Panc1 (cell line): ENCODE measurements at places on chromosomes 1 and 21. TPM values are rescaled to one million over a fixed set of nuclear protein-coding genes. Genes with fewer than 3 reads are reported as not detected.

Gene SPRR1A
- not detected for total RNA-seq

Gene PCP4L1
- total RNA-seq = not detected

Gene CDK11B
- total RNA-seq = 36.5 TPM

Gene CCDC190
- total RNA-seq = not detected

DNA sequence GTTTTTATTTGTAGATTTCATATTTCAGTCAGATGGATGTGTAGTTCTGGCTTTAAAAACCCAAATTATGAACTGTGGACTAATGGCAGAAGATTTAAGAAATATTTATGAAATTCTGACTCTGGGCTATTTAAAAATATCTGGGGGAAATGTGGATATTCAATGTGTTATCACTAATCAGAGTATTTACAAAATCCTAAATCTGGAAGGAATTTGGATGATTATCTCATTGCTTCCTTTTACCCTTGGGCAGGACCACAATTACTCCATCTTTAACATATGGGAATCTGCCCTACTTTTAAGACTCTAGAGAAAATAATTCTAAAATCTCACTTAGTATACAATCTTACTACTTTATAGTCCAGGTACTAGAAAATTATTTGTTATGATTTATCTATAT is 203.2 kb downstream of the PDE4B start:
- H3K27ac ChIP-seq = no peak overlapping the region
- H3K4me3 ChIP-seq = no peak overlapping the region
- H3K36me3 ChIP-seq = no peaks in the 10 kb centered on the region
- H3K4me1 ChIP-seq = no peaks in the 10 kb centered on the region
- H3K27me3 ChIP-seq = no peaks in the 10 kb centered on the region

- no peaks in the 10 kb centered on the region for H3K36me3 ChIP-seq
- no peaks in the 10 kb centered on the region for H3K27me3 ChIP-seq
- no peak for DNase-seq
- H3K4me1 ChIP-seq = no peaks in the 10 kb centered on the region; the same call in 1 of the 2 replicates
Observed at GRCh38 chr1:2324553-2325366, 66.6 kb downstream of the MORN1 start.

GRCh38 chr1:208117826-208118225 is 126.4 kb downstream of the PLXNA2 start:
- no peak overlapping the region for H3K4me3 ChIP-seq
- DNase-seq = no peak
- H3K27me3 ChIP-seq = no peaks in the 10 kb centered on the region; the same call in 1 of the 2 replicates
- no peak overlapping the region for H3K27ac ChIP-seq
- no peaks in the 10 kb centered on the region for H3K36me3 ChIP-seq

- no peak overlapping the region for H3K4me3 ChIP-seq
- no peaks in the 10 kb centered on the region for H3K4me1 ChIP-seq
- no peaks in the 10 kb centered on the region; the same call in 1 of the 2 replicates for H3K27me3 ChIP-seq
- H3K27ac ChIP-seq = no peak overlapping the region
- H3K36me3 ChIP-seq = no peaks in the 10 kb centered on the region
Observed at GRCh38 chr1:37162059-37162458, 127.7 kb upstream of the GRIK3 start.

DNA sequence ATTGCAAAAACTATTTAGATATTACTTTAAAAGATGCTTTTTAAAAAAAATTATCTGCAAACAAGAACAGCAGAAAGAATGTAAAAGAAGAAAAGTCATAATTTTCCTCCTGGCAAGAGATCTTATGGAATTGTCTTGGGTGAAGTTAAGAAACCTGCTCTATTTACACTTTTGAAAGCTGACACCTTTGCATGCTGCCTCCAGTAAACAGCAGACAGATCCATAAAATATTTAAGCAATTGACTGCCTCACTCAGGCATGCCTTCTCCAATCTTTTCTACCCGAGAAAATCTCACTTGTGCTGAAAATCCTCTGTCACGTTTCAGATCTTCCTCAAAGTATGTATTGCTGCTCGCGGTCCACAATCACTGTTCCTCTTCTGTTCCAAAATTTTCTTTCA is 107.9 kb upstream of the ZP4 start:
- no peaks in the 10 kb centered on the region for H3K36me3 ChIP-seq
- no peaks in the 10 kb centered on the region for H3K27me3 ChIP-seq
- H3K4me3 ChIP-seq = no peak overlapping the region
- no peak overlapping the region for H3K27ac ChIP-seq
- no peak for DNase-seq

DNA sequence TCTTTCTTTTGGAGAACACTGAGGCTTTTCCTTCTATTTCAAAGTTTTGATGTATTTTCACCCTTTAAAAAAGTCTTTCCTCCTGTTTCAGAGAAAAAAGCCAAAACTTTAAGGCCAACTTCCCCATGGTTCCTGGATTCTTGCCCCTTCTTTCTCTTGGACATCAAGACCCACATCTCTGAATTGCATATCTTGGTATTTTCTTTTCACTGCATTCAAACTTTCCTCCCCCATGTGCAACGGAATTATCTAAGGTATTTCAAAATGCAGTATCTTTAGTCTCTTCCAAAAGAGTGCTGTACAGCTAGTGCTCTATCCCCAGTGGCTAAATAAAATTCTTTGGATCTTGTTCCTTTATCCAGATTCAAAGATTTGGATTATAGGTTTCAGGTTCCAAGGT is 81.1 kb upstream of the TSPAN2 start:
- no peaks in the 10 kb centered on the region for H3K36me3 ChIP-seq
- H3K4me3 ChIP-seq = no peak overlapping the region
- no peak for DNase-seq
- H3K4me1 ChIP-seq = no peaks in the 10 kb centered on the region
- H3K27ac ChIP-seq = no peak overlapping the region
- H3K27me3 ChIP-seq = no peaks in the 10 kb centered on the region

DNA sequence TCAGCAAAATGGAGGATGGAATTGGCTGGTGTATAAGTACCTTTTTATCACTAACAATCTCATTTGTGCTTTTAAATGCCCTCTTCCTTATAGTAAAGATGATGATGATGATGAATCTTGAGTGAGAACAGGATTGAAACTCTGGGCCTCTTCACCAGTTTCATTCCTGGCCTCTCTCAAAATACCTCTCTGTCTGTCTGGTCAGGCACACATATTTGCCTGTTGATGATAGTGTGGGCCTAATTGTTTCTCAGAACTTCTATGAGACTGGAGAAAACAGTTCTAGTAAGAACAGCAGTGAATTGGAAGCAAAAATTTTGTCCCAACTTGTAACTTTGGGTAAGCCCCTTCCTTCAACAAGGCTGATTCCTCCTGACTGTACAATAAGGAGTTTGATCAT is 94.4 kb upstream of the RGS4 start:
- no peaks in the 10 kb centered on the region for H3K4me1 ChIP-seq
- H3K36me3 ChIP-seq = no peaks in the 10 kb centered on the region
- no peaks in the 10 kb centered on the region; the same call in 1 of the 2 replicates for H3K27me3 ChIP-seq

- no peak overlapping the region for H3K27ac ChIP-seq
- no peak overlapping the region for H3K4me3 ChIP-seq
- no peaks in the 10 kb centered on the region for H3K36me3 ChIP-seq
- H3K4me1 ChIP-seq = no peaks in the 10 kb centered on the region
- no peak for DNase-seq
Observed at GRCh38 chr1:221643404-221644144, 98.3 kb downstream of the DUSP10 start.

GRCh38 chr21:31305888-31306287 is 38.2 kb downstream of the TIAM1 start:
- H3K4me3 ChIP-seq = no peak overlapping the region
- no peak overlapping the region for H3K27ac ChIP-seq
- no peaks in the 10 kb centered on the region for H3K4me1 ChIP-seq

GRCh38 chr1:198238121-198238520 is 81.3 kb downstream of the NEK7 start:
- DNase-seq = no peak
- H3K27me3 ChIP-seq = no peaks in the 10 kb centered on the region
- H3K4me1 ChIP-seq = peaks cover 9% of the 10 kb centered on the region
- H3K27ac ChIP-seq = no peak overlapping the region

GRCh38 chr1:30655672-30656071 is 67.7 kb downstream of the MATN1 start:
- no peaks in the 10 kb centered on the region for H3K27me3 ChIP-seq
- no peak for DNase-seq
- H3K4me3 ChIP-seq = no peak overlapping the region
- no peak overlapping the region for H3K27ac ChIP-seq
- H3K4me1 ChIP-seq = peaks cover 4% of the 10 kb centered on the region; the same call in 1 of the 2 replicates

GRCh38 chr1:39711966-39712340 is 20.7 kb upstream of the HPCAL4 start:
- peaks cover 3% of the 10 kb centered on the region; the same call in 1 of the 2 replicates for H3K27me3 ChIP-seq
- H3K36me3 ChIP-seq = no peaks in the 10 kb centered on the region
- DNase-seq = no peak
- H3K4me3 ChIP-seq = no peak overlapping the region

DNA sequence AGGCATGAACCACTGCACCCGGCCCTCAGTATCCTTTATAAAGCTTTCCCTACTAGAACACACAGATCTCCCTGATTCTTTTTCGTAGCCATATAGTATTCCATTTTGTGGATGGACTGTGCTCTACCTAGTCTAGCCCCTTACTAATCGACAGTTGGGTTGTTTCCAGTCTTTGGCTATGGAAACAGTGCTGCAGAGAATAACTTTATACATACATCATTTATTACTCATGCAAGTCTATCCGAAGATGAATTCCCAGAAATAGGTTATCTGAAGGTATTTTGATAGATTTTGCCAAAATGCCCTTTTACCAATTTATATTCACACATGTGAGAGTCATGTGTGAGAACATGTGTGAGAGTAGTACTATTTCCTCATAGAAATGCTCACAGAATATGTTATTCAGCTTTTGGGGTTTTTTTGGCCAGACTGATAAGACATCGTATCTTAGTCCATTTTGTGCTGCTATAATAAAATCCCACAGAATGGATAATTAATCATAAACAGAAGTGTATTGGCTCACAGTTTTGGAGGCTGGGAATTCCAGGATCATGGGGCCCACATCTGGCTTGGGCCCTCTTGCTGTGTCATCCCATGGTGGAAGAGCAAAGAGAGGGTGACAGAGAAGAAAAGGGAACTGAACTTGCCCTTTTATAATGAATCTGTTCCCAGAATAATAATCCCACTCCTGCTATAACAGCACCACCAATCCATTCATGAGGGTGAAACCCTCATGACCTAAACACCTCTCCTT is 17.3 kb upstream of the FGR start:
- no peaks in the 10 kb centered on the region for H3K36me3 ChIP-seq
- H3K4me3 ChIP-seq = no peak overlapping the region
- peaks cover 2% of the 10 kb centered on the region for H3K4me1 ChIP-seq
- DNase-seq = no peak
- no peaks in the 10 kb centered on the region for H3K27me3 ChIP-seq

DNA sequence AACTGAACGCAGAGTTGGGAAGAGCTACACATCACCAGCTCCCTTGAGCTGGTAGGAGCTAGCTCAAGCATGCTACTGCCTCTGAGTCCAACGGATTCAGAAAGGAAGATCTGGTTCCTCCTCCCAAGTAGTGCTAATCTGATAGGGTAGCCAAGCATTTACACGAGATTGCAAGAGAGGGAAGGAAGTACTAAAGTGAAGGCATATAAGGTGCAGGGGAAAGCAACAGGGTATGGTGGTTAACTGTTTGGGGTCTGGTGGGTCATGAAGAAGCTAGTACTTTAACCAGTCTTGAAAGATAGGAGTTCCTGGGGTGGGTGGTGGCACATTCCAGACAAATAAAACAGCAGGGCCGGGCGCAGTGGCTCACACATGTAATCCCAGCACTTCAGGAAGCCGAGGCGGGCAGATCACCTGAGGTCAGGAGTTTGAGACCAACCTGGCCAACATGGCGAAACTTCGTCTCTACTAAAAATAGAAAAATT is 20.2 kb upstream of the ZNF436 start:
- no peaks in the 10 kb centered on the region for H3K27me3 ChIP-seq
- peaks cover under 1% of the 10 kb centered on the region; the same call in 1 of the 2 replicates for H3K4me1 ChIP-seq
- no peak overlapping the region for H3K27ac ChIP-seq
- H3K4me3 ChIP-seq = no peak overlapping the region
- H3K36me3 ChIP-seq = no peaks in the 10 kb centered on the region
- DNase-seq = no peak
